Peyer's patch (tissue), 4 donors: ENCODE measurements at places on chromosomes 2 and 18.

GRCh38 chr2:148023861-148024260, 3.0 kb downstream of the MBD5 start:
- DNase-seq = no peak

GRCh38 chr18:42338683-42339082, 383.6 kb downstream of the PIK3C3 start:
- no peak for DNase-seq

GRCh38 chr2:207621501-207622039, 3.6 kb downstream of the METTL21A start:
- DNase-seq = no peak

DNA sequence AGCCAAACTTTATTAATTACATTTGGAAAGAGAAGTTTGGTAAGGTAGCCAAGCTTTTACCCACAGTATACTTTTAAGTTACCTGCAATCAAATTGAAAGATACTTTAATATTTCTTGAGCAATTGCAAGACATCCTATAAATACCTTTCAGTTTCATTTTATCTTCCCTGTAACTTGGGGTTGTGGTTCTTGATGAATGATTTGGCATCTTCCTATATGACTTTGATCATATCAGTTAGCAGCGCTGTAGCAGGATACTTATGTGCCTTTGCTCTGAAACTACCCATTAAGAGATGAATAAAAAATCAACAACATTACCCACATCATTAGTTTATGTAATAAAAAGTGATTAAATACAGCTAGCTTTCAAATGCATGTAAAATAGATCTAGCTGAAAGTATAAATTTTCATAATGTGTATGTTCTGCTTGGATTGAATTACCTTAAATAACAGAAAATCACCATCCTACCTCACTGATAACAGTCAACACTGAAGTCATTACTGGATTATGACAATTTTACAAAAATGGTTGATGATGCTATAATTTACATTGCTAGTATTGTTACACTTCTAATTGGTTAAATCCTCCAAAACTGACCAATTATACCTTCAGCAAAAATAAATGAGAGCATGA, 50.4 kb downstream of the MMADHC start:
- DNase-seq = no peak

DNA sequence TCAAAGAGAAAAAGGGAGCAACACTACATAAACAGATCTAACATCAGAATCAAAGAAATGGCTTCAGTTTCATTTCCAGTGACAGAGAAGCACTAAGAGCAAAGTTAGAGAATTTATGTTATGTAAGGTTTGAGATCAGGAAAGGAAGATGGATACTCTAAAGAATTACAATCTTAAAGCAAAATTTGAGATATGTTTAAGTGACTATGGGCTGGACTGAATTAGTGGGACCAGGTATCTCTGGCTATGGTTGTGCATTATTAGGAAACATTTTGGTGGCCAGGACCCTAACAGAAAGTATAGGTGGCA, 208.2 kb downstream of the CCDC178 start:
- no peak for DNase-seq

DNA sequence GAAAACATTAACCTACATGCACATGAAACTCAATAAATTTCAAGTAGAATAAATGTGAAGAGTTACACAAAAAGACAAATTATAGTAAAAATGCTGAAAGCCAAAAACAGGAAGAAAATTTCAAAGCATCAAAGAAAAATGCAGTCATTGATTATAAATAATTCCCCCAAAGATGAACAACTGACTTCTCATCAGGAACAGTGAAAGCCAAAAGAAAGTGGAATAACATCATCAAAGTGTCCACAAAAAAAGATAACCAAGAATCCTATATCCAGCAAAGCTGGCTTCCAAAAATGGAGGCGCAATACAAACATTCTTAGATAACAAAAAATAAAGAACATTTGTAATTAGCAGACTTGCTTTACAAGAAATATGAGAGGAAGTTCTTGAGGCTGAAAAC, 161.6 kb downstream of the CMPK2 start:
- DNase-seq = no peak

DNA sequence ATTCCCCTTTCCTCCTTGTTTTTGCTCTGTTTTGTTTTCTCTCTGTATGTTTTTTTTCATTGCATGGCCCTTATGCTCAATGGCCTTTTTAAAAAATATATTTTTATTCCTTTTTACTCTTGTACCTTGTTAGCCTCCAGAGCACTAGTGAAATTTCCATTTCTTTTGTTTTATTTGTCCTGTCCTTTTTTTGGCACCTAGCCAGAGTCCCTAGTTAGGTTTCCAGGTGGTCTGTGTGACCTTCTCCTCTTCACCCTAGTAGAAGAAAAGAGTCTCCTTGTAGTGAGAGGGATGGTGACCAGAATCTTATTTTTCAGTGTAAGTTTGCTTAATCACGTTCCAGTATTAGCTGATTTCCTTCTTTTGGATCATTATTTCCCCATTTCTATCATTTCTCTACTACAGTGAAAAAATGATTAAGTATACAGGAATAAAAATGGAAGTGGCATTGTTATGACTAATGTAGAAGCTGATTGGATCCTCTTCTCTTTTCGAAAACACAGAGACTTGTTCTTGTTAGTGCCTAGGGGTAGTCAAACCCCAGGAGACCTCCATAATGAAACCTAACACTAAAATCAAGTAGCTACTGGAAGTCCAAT, 65.9 kb downstream of the NBEAL1 start:
- DNase-seq = no peak

DNA sequence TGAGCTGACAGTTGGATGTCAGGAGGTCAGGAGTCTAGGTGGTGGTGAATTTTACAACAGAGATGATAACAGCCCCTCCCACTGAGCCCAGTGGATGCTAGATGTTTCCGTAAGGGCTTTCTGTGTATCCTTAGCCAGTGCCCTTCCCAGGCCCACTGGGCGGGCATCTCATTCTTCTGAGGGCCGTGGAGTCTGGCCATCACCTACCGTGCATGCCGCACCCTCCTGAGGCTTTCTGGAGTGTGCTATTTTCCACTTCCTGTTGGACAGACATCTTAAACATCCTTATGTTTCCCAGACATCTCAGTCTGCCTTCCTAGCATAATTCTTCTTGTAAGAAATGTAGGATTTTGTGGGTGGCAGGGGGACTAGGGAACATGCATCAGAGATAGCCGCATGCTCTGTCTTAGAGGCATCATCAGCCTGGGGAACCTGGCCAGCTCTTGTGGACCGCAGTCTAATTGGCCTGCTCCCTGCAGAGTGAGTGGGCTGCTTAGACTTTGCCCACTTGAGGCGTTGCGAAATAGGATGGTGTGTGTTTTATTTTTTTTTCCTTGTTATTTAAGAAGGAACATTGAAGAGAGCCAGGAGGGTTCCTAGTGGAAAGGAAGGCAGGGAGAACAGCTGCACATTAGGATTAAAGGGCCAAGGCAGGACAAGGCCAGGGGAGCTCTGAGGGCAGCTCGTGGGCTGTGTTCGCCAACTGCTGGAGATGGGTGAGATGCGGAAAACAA, 135.8 kb downstream of the SH3RF3 start:
- peak; percentile 23 for DNase-seq
